NCI-H460 (cell line): ENCODE measurements at places on chromosomes 7 and 10. TPM values are rescaled to one million over a fixed set of nuclear protein-coding genes. Genes with fewer than 3 reads are reported as not detected.

The TDRD1 gene
- not detected in 2 replicates for total RNA-seq

The MYL7 gene
- total RNA-seq: not detected in 2 replicates

The PTN gene
- 0.12 TPM in 1 of 2 replicates, not detected in the other for total RNA-seq

The EN2 gene
- 0.75 and 0.84 TPM in 2 replicates for total RNA-seq

The SCART1 gene
- 0.92 and 1.2 TPM in 2 replicates for total RNA-seq

The POLR2J2 gene
- 3.2 and 3.8 TPM in 2 replicates for total RNA-seq

The ZNF425 gene
- total RNA-seq: 0.26 and 0.87 TPM in 2 replicates
